ENCODE measurements at places on chromosomes 11 and 22. TPM values are rescaled to one million over a fixed set of nuclear protein-coding genes. Genes with fewer than 3 reads are reported as not detected.

Gene TEAD1
- 209 TPM for total RNA-seq

Gene UBQLNL
- under 0.01 TPM for total RNA-seq

Gene APOL5
- not detected for total RNA-seq

Gene EHF
- total RNA-seq, result not detected

Measured in fibroblast of villous mesenchyme (primary cell).